ENCODE measurements at places on chromosomes 7 and 10. TPM values are rescaled to one million over a fixed set of nuclear protein-coding genes. Genes with fewer than 3 reads are reported as not detected.

DNA sequence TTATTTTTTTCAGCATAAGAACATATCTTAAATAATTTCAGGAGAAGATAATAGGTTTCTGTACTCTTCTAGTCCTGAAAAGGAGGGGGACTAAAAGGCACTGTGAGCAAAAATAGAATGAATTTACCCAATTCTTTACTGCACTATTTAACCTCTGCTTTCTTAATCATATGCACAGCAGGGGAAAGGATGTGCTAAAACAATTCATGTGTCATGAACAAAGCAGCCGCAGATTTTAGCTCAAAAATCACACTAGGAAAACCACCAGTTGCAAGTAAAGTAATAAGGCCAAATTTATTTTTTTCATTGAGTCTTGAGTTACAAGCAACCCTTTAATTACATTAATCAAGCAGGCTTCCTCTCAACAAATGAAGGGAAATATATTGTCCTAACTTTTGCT is 80.1 kb downstream of the CABCOCO1 start:
- H3K4me3 ChIP-seq = no peak overlapping the region
- H3K4me1 ChIP-seq = no peaks in the 10 kb centered on the region
- H3K27me3 ChIP-seq = no peaks in the 10 kb centered on the region
- no peak overlapping the region for H3K27ac ChIP-seq
- H3K36me3 ChIP-seq = no peaks in the 10 kb centered on the region

- no peaks in the 10 kb centered on the region for H3K27me3 ChIP-seq
- no peak overlapping the region for H3K27ac ChIP-seq
- H3K4me1 ChIP-seq = peaks cover 17% of the 10 kb centered on the region
- DNase-seq = no peak
- no peak overlapping the region for H3K4me3 ChIP-seq
Observed at GRCh38 chr7:55509322-55509721, 63.0 kb downstream of the VOPP1 start.

- no peak overlapping the region for H3K27ac ChIP-seq
- no peaks in the 10 kb centered on the region for H3K4me1 ChIP-seq
- H3K36me3 ChIP-seq = no peaks in the 10 kb centered on the region
- H3K4me3 ChIP-seq = no peak overlapping the region
- H3K27me3 ChIP-seq = no peaks in the 10 kb centered on the region
- no peak for DNase-seq
Observed at GRCh38 chr7:29764227-29764626, 42.1 kb upstream of the WIPF3 start.

DNA sequence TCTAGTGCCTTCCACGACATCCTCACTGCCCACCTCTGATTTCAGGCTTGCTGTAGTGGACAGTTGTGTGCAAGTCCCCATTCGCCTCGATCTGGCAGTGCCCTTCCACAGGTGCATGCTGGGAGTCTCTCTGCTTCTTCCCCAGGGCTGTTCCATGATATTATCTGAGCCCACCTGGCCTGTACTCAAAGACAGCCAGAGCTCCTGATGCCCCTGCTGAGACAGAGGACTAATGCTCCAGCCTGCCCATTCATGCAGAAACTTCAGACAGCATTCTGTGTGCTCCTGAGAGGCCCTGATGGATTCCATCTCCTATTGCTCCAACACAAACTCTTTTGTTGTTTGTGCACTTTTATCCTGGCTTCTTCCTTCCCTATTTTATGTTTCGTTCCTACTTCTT is 164.8 kb upstream of the PRSS58 start:
- no peaks in the 10 kb centered on the region for H3K36me3 ChIP-seq
- H3K27ac ChIP-seq = no peak overlapping the region
- H3K4me3 ChIP-seq = no peak overlapping the region
- DNase-seq = no peak

GRCh38 chr10:102565793-102566192 is 62.0 kb downstream of the SUFU start:
- DNase-seq = no peak
- no peaks in the 10 kb centered on the region for H3K4me1 ChIP-seq
- no peak overlapping the region for H3K27ac ChIP-seq
- H3K4me3 ChIP-seq = no peak overlapping the region
- H3K36me3 ChIP-seq = no peaks in the 10 kb centered on the region
- no peaks in the 10 kb centered on the region for H3K27me3 ChIP-seq

DNA sequence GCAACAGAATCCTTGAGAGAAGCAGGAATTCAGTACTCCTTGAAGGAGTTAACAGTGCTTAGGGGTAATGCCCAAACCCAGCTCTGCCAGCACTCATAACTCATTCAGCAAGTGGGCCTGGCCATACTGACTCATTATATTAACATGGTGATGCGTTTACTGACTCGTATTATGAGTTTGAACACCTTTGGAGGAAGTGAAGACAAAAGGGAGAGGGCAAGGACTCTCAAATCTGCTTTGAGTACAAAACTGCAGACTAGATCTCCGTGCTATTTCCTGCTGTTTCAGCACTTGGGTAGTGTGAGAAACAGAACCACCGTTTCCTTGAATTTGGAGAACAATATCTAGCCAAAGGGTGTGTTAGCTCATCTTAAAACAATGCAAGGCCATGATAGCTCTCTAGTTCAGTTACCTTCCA is 30.8 kb downstream of the SLC16A9 start:
- peaks cover 5% of the 10 kb centered on the region for H3K36me3 ChIP-seq
- no peak overlapping the region for H3K4me3 ChIP-seq
- H3K4me1 ChIP-seq = no peaks in the 10 kb centered on the region
- no peaks in the 10 kb centered on the region for H3K27me3 ChIP-seq

DNA sequence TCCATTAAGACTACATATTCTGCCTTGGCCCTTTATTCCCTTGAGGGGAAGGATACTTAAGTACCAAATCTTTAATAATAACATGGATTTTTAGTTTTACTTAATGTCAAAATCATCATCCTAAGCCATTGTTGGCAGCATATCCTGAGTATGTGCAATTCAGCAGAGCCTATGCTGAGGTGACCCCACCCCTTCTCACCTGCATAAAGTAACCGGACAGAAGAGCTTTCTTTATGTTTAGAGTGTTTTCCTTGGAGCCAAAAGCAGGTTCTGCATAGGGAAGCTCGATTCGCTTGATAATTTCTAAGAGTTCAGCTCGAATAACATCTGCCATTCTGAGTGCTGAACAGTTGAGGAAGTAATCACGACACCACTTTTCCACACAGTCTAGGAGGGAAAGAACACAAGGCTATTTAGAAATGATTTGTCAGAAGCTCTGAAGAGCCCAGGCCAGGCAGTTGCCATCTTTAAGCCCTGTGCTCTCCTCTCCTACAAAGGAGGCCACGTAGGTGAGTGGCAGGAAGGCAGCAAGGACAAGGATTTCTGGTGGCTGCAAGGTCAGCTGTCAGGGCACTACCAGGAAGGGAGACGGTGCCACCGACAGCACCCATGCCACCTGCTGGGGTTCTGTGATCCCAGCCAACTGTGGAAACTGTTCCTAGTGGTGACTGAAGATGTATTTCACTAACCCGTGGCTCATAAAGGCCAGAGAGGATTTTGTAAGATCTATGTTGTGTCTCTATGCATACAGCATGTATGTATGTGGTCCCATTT is 15.6 kb downstream of the BCCIP start:
- H3K4me1 ChIP-seq = no peaks in the 10 kb centered on the region
- no peak for DNase-seq
- peaks cover 48% of the 10 kb centered on the region for H3K36me3 ChIP-seq
- H3K27me3 ChIP-seq = no peaks in the 10 kb centered on the region
- no peak overlapping the region for H3K27ac ChIP-seq

DNA sequence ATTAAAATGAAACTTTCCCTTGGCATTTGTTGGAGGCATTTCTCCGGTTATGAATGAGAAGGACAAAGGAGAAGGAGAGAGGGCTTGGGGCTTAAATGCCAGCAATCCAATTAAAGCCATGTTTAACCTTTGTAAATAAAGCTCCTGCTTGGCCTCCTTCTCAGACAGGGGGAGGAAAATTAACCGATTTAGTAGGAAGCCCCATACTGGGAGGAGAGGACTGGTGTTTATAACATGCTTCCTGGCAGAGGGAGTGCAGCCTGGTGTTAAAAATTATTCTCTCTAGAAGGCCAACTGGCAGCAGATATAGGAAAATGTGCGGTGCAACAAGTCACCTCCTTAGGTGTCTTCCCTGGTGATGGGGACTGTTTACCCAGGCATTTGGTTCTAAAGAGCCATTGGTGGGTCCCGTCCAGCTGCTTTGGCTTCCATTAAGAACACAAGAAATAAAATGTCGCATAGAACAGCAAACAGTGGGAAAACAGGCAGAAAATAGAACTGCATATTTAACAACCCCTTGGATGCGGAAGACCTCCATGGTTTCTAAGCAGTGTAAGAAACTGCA is 846.5 kb downstream of the TYW1 start:
- H3K4me1 ChIP-seq = no peaks in the 10 kb centered on the region
- no peaks in the 10 kb centered on the region for H3K36me3 ChIP-seq
- H3K27ac ChIP-seq = no peak overlapping the region
- DNase-seq = no peak
- H3K27me3 ChIP-seq = no peaks in the 10 kb centered on the region
- H3K4me3 ChIP-seq = no peak overlapping the region

DNA sequence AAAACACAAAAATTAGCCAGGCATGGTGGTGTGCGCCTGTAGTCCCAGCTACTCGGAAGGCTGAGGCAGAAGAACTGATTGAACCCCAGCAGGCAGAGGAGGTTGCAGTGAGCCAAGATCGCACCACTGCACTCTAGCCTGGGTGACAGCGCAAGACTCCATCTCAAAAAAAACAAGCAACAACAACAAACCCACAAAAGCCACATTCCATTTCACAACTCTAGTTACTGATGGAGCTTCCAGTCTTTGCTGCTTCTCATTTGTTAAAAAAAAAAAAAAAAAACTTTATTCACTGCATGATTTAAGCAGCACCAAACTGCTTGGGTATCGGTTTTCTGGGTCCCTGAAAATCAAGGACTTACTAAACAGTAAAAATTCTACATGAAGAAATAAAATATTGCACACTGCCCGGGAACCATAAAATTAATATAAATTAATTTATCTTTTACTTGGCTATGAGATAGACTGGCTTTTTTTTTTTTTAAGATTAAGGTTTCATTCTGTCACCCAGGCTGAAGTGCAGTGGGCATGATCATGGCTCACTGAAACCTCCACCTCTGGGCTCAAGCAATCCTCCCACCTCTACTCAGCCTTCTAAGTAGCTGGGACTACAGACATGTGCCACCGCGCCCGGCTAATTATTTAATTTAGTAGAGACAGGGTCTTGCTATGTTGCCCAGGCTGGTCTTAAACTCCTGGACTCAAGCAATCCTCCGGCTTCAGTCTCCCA is 42.0 kb downstream of the SRPK2 start:
- H3K27ac ChIP-seq = no peak overlapping the region
- H3K4me1 ChIP-seq = peaks cover 8% of the 10 kb centered on the region
- H3K36me3 ChIP-seq = no peaks in the 10 kb centered on the region
- H3K4me3 ChIP-seq = no peak overlapping the region
- no peak for DNase-seq

DNA sequence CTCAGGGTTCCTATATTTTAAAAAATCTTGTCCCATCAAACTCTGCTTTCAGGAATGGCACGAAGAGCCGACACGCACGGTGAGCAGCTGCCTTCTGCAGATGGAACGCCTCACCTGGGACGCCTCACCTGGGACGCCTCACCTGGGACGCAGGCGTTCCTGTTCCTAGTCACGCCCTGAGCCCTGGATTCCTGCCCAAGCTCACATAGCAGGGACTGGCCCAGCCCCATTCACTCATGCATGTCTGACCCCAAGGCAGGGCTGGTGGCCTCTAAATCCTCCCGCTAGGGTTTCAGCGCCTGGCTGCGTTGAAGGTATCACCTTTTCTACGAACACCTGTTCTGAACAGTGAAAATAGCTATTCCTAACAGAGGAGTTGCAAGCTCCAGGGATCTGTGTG is 49.8 kb downstream of the CARD11 start:
- H3K4me1 ChIP-seq = no peaks in the 10 kb centered on the region
- no peaks in the 10 kb centered on the region for H3K36me3 ChIP-seq
- H3K27ac ChIP-seq = no peak overlapping the region
- no peak overlapping the region for H3K4me3 ChIP-seq

- H3K36me3 ChIP-seq = no peaks in the 10 kb centered on the region
- no peaks in the 10 kb centered on the region for H3K4me1 ChIP-seq
- DNase-seq = no peak
- H3K4me3 ChIP-seq = no peak overlapping the region
Observed at GRCh38 chr7:94245500-94245899, 149.2 kb upstream of the COL1A2 start.

DNA sequence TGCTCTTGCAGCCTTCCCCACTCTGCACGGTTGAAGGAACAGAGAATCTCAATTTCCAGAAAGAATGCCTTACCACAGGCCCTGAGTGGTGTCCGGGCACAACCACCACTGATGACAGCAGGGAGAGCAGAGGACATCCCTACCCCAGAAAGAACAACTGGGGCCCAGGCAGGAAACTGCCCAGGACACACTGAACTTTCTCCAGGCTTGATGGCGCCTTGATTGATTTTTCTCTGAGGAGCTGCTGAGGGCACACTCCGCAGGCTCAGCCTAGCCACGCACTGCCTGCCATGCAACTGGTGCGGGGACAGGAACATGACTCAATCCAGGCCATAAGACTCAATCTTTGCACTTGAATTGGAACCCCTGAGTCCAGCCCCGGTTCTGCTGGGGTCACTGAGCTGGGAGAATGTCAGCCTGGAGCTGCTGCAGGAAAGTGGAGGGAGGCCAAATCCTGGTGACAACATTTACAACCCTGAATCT is 5.9 kb downstream of the AKR1B1 start:
- no peak overlapping the region for H3K27ac ChIP-seq
- no peak for DNase-seq
- peaks cover 31% of the 10 kb centered on the region for H3K36me3 ChIP-seq
- no peaks in the 10 kb centered on the region for H3K27me3 ChIP-seq

GRCh38 chr10:6574664-6575176 is 5.4 kb downstream of the PRKCQ start:
- H3K27me3 ChIP-seq = no peaks in the 10 kb centered on the region
- H3K27ac ChIP-seq = no peak overlapping the region
- no peak overlapping the region for H3K4me3 ChIP-seq
- H3K36me3 ChIP-seq = no peaks in the 10 kb centered on the region
- DNase-seq = no peak
- H3K4me1 ChIP-seq = no peaks in the 10 kb centered on the region

Gene STRIP2
- 1.1 TPM for total RNA-seq

Gene NEURL1
- total RNA-seq = 0.28 TPM

Gene MIOS
- total RNA-seq = 32.6 TPM

Gene TMEM229A
- not detected for total RNA-seq

Gene IQUB
- total RNA-seq = 0.21 TPM

Gene LRRC18
- total RNA-seq = not detected

All from thoracic aorta (tissue), 2 donors.